ENCODE measurements at places on chromosomes 12 and 14.

DNA sequence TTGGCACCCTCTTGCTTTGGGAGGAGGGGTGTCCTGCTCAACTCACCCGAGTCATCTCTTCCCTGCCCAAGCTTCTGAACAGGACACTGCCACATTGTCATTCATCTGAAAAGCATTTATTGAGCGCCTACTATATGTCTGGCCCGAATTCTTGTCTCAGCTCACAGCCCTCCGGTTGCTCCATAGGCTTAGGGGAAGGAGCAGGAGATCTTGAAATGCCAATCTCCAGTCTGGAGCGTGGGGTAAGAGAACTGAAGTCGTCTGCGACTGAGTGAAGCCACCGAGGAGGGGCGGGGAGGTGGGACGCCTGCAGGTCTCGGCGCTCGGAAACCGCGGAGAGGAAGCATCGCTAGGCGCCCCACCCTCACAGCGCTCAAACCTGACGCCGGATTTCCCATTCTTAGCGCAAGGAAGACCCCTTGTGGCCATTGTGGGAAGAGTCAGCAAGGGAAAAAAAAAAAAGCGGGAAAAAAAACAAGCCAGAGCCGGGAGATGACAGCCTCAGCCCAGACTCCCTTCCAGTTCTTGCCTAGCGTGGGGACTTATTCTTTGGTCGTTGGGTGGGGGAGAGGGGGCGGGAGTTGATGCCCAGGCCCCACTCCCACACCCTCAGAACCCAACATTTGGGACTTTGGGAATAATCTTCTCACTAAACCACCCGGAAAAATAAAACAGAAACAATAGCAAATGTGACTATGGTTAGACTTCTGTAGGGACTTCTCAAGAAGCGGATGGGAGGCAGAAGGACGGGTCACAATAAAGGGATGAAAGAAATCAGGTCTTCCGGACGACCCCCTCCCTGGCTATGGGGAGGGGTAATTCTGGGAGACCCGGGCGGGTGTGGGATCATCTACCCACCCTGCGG is 28.2 kb upstream of the SMUG1 start:
- DNase-seq = peak; percentile 47

DNA sequence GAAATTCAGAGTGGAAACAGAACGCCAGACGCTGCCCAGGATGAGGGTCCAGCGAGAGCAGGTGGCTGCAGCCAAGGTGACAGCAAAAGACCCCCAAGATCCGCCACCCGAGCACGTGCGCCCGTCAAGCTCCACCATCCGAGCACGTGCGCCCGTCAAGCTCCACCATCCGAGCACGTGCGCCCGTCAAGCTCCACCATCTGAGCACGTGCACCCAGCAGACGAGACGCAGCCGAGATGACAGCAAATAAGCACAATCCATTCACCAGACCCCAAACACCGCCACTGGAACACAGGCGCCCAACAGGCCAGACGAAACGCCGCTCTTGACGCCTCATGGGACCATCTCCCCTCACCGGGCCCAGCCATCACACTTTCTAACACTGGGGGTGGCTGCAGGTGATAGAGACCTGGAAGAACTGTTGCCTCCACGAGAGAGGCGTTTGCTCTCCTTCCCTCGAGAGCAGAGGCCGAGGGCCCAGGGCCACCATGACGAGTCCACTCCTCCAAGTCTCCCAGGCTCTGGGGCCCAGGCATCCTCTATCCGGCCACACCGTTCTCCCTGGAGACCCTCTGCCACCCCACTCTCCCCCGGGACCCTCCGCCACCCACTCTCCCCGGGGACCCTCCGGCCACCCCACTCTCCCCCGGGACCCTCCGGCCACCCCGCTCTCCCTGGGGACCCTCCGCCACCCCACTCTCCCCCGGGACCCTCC is 62.1 kb upstream of the GALNT9 start:
- no peak for DNase-seq

- DNase-seq = no peak
Measured at GRCh38 chr12:80068173-80068572, 31.2 kb upstream of the OTOGL start.

DNA sequence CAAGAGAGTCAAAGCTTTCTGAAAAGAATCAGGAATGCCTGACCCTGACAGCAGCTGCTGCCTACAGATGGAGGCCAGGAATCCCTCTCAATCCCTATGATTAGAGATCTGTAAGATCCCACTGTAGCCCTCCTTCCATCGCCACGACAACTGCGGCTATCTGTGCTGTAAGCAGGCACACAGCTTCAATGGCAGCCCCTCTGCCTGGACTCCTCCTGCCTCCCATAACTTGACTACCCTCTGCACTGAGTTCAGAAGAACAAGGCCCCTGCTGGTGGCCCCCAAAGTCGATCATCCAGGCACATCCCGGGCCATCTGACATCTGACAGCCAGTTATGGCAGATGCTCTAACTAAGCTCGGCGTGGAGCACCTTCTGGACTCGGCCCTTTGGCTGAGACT is 2.9 kb downstream of the CLMN start:
- no peak for DNase-seq

GRCh38 chr14:65226824-65227604 is 124.7 kb upstream of the MAX start:
- no peak for DNase-seq

- no peak for DNase-seq
Measured at GRCh38 chr12:100995201-100995600, 200.6 kb downstream of the ANO4 start.

- DNase-seq = peak; percentile 43
Measured at GRCh38 chr12:2752676-2753371, 41.9 kb upstream of the FKBP4 start.

GRCh38 chr14:101589486-101590015 is 28.3 kb downstream of the DIO3 start:
- no peak for DNase-seq

DNA sequence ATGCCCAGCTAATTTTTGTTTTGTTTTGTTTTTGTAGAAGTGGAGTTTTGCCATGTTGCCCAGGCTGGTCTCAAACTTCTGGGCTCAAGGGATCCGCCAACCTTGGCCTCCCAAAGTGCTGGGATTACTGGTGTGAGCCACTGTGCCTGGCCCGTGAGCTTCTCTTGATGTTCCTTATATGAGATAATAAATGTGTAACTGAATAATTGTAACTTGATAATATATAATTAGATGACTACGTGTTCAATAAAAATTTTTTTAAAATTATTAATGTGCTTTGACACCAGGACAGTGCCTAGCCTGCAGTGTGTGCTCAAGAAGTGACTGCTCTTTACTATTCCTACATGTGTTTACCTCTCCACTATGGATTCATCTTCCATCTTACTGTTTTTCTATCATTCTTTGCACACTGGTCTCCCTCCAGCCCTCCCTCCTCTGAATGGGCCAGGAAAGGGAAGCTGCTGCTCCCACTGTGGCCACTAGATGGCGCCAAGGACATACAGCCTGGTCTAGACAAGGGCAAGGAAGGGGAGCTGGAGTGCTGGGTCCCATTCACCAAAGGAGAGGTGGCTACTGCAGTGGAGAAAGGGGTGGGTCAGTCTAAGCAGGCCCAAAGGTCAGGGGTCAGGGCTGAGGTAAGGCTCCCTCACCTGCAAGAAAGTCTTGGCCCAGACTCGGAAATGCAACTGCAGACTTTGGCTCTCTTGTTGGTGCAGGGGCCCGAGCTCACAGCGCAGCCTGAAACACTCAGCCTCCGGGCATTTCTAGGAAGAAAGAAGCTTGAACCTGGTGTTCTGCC is 14.7 kb upstream of the ZNF385A start:
- DNase-seq = peak; percentile 64

All from stimulated activated CD4-positive, alpha-beta T cell treated with anti-CD3 and anti-CD28 coated beads, Interleukin-15, amount 100 ng/mL, for 48 hours (primary cell).